ENCODE measurements at places on chromosomes 6 and 20.

DNA sequence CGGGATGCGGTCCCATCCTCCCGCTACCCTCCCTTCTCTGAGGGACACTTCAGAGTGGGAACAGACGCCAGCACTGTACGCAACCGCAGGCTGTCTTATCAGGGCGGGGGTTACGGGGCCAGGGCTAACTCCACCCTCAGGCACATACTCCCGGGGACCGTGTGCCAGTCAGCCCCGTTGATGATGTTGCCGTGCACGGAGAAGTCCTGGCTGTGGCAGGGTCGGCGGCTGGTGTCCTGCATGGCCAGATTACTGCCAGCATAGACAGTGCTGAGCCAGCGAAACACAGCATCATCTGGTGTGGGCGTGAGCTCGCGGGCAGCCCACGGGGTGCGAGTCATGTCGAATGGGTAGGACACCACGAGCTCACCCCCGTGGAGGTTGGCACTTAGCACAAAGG is 5.0 kb downstream of the CPXM1 start:
- no peak for DNase-seq

- no peak for DNase-seq
These were observed 82.9 kb upstream of the MAFB start for GRCh38 chr20:40771848-40772511.

GRCh38 chr6:100173211-100173610 is 179.2 kb upstream of the MCHR2 start:
- DNase-seq, result no peak

DNA sequence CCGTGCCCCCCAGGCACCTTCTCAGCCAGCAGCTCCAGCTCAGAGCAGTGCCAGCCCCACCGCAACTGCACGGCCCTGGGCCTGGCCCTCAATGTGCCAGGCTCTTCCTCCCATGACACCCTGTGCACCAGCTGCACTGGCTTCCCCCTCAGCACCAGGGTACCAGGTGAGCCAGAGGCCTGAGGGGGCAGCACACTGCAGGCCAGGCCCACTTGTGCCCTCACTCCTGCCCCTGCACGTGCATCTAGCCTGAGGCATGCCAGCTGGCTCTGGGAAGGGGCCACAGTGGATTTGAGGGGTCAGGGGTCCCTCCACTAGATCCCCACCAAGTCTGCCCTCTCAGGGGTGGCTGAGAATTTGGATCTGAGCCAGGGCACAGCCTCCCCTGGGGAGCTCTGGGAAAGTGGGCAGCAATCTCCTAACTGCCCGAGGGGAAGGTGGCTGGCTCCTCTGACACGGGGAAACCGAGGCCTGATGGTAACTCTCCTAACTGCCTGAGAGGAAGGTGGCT is 960 bp downstream of the TNFRSF6B start:
- DNase-seq, result no peak

GRCh38 chr6:13152764-13153163 is 175.6 kb downstream of the TBC1D7 start:
- DNase-seq, result no peak

DNA sequence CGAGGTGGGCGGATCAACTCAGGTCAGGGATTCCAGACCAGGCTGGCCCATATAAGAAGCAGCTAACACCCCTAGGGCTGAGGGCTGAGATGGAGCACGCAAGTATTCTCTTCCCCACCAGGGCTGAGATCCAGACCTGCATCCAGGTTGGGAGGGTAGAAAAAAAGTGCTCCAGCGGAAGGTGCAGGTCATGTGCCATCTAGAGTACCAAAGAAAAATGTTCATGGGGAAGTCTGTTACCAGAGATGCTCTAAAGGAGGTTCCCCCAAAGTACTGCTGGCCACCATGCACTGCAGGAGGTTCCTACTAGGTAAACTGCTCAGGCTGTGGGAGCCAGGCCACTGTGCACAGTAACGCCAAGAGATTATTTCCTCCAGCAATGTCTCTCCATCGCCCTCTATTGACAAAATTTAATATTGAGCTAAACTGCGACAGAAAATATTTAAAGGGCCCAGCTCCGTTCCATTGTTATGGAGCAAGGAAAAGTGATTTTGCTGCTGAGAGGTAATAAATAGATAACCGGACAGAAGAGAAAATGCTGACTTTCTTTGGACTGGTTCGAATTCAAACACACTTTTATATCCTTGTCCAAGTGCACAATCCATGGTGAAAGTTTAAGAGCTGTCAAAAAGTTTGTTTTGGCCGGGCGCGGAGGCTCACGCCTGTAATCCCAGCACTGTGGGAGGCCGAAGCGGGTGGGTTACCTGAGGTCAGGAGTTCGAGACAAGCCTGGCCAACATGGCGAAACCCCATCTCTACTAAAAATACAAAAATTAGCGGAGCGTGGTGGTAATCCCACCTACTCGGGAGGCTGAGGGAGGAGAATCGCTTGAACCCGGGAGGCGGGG is 159.9 kb downstream of the OR2B2 start:
- no peak for DNase-seq
